NCI-H82 (cell line): ENCODE measurements at places on chromosomes 1 and 21.

DNA sequence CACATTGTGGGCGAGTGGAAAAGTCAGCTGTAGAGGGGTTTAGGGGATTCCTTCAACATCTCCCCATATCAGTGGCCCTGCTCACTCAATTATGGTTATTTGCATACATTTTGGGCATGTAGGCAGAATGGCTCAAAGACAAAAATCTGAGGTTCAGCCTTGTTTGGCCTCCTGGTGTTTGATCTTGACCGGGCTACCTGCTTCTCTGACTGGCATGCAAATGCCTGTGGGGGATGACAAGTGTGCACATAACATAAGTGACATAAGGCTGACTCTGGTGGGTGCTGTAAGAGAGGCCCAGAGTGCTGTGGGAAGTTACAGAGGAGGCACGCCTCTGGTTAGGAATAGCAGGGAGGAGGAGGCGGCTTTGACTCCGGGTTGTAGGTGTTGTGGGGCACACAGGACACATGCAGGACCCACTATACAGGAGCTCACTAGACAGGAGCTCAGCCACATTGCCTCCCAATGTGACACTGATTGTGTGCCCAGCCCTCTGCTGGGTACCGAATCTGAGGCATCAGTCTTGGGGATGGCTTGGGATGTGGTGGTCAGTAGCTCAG lies 29.4 kb upstream of the IL19 start:
- DNase-seq: no peak

- no peak for DNase-seq
These were observed 8.5 kb downstream of the GGPS1 start for GRCh38 chr1:235336903-235337302.

DNA sequence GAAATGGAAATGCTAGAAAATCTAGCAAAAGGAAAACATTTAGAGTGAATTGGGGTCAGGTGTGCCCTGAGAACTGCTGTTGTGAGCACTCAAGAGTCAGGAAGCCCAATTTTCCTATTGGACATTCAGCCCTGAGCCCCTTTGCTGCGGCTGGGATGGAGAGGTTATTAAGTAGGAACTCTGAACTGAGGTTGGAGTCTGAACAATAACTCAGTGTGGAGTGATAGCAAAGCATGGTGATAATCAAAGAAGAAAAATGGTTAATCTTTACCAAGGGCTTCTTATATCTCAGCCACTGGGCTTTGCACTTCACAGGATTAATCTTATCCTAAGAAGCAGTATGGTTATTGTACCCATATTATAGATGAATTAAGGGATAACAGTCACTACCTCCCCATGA lies 52.0 kb downstream of the TMCO4 start:
- no peak for DNase-seq

DNA sequence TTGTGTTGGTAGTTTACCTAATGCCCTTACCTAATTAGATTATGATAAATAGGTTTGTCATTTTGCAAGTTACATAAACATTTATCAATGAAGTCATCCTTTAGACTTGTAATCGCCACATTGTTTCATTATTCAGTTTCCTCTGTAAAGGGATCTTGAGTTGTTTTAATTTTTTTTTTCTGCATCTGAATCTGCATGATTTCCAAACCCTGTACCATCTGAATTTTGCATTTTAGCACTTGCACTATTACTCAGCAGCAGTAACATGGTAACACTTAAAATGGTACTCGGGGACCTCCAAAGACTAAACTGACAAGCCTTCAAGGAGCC lies 12.4 kb downstream of the TARDBP start:
- no peak for DNase-seq

GRCh38 chr1:178606839-178607238 lies 93.9 kb downstream of the TEX35 start:
- DNase-seq: no peak

GRCh38 chr1:187415065-187415464 lies 586.3 kb downstream of the PLA2G4A start:
- DNase-seq: no peak

DNA sequence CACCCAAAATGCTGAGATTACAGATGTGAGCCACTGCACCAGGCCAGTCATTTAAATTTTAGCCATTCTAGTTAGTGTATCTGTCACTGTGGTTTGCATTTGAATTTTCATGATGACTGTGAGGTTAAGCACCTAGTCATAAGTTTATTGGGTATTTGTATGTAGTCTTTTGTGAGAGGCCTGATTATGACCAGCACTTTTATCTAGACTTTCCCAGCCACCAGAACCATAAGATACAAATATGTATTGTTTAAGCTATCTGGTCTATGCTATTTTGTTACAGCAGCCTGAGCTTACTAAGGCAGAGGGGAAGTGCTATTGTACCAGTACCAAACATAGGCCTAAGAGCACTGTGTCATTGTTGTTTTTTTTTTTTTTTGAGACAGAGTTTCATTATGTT lies 19.9 kb upstream of the DNAJC6 start:
- no peak for DNase-seq

GRCh38 chr1:18282851-18283600 lies 175.4 kb downstream of the IGSF21 start:
- DNase-seq: peak; percentile 96

- no peak for DNase-seq
These were observed 62.1 kb downstream of the B3GALT5 start for GRCh38 chr21:39674801-39675200.

DNA sequence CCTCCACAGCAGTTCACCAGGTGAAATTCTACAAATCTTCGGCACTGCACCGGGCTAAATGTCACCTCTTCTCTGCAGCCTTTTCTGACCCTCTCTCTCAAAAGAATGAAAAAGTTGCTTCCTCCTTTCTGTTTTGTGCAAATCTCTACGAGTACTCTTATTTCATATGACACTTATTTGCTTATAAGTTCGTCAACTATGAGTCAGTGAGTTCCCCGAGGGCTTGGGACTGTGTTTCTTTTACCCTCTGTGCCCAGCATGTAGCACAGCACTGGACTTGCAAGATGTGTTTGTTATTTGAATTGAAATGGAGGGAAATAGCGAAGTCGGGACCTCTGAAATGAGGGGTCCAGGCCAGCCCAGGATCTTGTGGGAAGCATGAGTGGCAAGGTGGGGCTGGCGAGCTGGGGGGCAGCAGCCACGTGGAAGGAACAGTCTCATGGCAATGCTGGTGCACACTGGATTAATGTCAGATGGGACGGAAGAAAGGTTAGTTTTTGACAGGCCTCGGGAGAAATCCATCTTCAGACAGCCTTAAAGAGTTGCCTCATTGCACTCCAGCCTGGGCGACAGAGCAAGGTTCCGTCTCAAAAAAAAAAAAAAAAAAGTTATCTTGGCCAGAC lies 6.2 kb downstream of the SLC6A9 start:
- DNase-seq: no peak

GRCh38 chr1:53614231-53615021 lies 124.5 kb downstream of the GLIS1 start:
- no peak for DNase-seq

DNA sequence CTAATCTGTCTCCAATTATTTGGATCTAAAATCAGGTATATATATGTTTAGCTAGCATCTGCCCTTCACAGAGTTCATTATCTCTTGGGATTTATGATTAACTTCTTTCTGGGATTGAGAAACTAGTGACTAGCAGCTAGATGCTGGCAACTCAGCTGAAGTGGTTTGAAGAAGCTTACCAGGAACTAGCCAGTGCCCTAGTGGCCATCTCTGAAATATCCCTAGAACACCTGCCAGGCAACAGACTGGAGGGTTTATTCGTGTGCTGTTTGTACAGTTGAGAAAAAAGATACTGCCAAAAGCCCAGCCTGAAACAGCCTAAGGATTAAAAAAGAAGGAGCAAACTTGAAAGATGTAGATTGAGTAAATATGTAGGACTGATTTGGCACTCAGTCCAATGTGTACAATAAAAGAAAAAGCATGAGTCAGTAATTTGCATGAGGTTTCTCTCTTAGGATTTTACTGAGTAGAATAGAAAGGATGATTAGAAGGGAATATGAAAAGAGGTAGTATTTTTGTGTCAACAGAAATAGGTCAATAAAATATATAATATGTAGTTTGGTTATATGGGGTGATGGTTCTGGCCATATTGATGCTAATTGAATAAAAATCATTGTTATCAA lies 1144.6 kb upstream of the ADGRL2 start:
- DNase-seq: peak; percentile 57

DNA sequence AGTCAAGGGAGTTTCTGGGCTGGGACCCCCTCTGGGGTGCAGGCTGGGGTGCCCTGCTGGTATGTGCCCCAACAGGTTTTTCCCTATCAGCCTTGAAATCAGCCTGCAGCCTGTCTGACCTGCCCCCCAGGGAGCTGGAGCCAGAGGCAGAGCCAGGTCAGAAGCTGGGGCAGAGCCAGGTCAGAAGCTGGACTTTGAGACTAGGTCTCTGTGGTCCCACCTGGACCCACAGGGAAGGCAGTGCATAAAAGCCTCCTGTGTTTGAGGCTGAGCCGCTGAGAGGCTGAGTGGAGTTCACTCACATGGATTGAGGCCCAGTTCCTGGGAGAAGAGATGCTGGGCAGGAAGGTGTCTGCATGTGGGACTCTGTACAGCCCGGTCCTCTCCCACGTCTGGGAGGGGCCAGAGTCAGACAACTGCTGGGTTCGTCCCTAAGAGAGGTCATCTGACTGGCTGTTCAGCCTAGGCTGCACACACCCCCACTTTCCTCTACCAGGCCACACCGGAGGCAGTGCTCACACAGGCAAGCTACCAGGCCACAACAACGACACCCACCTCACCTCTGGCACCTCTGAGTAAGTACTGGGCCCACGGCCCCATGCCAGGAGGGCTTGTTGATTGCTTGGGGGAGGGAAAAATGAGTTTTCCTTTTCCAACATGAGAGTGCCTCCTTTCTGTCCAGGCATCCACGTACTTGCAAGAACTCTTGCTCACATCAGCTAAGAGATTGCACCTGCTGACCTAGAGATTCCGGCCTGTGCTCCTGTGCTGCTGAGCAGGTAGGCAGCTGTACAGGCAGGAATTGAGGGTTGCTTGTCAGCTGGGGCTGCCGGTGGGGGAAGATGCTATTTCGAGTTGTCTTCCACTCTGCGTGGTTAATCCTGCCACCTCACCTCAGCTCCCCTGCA lies at the start of gene ANXA9:
Gene ANXA9, plus strand, starts transcription at position 488 of the 908 bp plus-strand sequence. CDS start 814 bp downstream, outside the sequence.
- no peak for DNase-seq

GRCh38 chr21:42153046-42153686 lies 65.8 kb upstream of the ABCG1 start:
- no peak for DNase-seq

- peak; percentile 20 for DNase-seq
These were observed 17.5 kb downstream of the CFAP45 start for GRCh38 chr1:159882527-159882862.

DNA sequence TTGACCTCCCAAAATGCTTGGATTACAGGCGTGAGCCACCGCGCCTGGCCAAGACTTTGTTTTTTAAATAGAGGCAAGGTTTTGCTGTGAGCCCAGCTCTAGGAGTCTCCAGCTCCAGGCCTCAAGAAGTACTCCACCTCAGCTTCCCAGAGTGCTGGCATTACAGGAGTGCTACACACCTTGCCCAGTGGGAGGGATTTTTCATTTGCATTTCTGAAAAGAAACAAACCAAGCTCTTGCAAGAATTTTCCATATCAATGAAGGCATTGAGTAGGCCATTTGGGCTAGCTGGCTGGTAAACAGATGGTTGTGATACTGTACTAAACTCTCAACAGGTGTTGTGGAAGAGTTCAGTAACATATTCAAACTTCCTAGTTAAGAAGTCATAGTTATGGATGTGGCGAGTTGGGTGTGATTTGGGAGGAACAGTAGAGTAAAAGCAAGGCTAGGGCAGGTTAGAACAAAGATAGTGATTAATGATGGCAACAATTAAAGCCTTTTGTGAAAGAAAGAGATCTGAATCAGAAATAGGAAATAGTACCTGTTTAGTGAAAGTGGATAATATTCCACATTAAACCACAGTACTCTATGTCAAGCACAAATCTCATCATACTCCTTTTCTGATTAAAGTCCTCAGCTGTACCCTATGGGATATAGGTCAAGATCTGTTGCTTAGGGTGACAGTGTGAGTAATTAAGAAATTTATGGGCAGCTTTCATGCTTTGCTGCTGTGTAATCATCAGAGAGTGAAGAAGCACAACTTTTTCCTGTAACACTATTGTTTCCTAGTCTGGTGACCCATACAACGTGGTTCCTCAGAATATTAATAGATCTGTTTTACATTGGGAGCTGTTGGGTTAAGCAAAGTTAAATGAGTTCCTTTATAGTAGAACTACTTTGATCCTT lies 10.7 kb downstream of the AKIRIN1 start:
- DNase-seq: no peak

- DNase-seq: no peak
These were observed 27.7 kb downstream of the EPS15 start for GRCh38 chr1:51491166-51491981.
